ENCODE measurements at places on chromosomes 12 and 14. TPM values are rescaled to one million over a fixed set of nuclear protein-coding genes. Genes with fewer than 3 reads are reported as not detected.

DNA sequence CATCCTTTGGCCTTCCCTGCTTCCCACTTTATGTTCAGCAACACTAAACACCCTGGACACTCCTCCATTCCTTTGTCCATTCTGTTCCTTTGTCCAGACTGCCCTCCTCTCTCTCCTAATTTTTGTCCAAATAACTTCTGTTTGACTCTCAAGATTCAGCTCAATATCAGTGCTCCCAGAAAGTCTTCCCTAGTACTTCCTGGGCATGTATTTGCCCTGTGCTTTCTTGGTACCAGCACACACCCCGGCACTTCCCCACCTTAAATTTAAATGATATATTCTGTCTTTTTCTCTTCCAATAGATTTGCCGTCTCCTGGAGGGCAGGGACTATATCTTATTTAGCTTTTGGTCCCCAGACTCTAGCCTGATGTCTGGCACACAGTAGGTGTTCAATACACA is 6.5 kb upstream of the APOLD1 start:
- no peak for DNase-seq

DNA sequence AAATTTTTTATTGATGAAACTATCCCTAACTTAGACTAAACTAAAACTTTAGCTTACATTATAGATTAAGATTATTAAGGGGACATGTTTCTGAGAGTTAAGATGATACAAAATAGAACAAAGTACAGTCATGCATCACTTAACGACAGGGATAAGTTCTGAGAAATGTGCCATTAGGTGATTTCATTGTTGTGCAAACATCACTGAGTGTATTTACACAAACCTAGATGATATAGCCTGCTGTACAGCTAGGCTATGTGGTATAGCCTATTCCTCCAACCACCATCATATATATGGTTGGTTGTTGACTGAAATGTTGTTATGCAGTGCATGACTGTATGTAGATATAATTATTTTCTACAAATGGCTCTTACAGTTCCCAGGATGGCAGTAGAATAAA is 46.5 kb downstream of the ATP6V1D start:
- no peak for DNase-seq

The FOS gene
- 549 TPM for total RNA-seq

GRCh38 chr14:58914279-58914855 is 274.1 kb upstream of the DAAM1 start:
- no peak for DNase-seq

GRCh38 chr12:12551115-12551514 is 11.5 kb downstream of the DUSP16 start:
- DNase-seq: no peak

- DNase-seq: peak; percentile 90
Measured at GRCh38 chr14:63852817-63853731, at the start of gene SYNE2. SYNE2 (plus strand) TSS chr14:63853004; CDS start chr14:63909149, 56,145 bp downstream.

- DNase-seq: no peak
Measured at GRCh38 chr12:112833267-112833666, 41.7 kb downstream of the RPH3A start.

DNA sequence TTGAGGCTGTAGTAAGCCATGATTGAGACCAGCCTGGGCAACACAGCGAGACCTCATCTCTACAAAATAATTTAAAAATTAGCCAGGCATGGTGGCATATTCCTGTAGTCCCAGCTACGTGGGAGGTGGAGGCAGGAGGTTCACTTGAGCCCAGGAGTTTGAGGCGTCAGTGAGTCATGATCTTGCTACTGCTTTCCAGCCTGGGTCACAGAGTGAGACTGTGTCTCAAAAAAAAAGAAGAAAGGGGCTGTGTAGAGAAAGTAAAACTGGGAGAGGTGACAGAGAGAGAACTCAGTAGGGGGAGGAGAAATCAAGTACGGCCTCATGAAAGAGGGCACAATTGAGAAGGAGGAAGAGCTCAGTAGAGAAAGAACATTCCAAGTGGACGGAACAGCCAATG is 12.4 kb downstream of the TECPR2 start:
- no peak for DNase-seq

The GPR68 gene
- not detected for total RNA-seq

DNA sequence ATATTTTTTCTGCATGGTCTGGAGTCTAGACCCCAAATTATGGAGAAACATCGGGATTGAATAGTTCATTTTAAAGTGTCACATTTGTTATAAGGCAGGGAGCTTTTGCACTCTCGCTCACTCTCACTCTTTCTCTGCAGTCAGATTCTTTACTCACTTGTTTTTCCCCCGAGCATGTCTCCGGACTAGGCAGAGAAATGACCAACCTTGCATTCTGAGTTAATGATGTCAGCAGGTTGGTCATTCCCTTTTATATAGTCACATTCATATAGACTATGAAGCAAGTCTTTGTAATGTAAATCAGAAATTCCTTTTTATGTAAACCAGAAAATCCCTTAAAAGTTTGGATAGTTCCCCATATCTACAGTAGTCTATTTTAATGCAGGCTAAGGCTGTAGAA is 4.1 kb downstream of the C12orf75 start:
- DNase-seq: no peak

The NFE2 gene
- total RNA-seq: 0.63 TPM

GRCh38 chr12:66851134-66851533 is 172.3 kb upstream of the GRIP1 start:
- DNase-seq: no peak

DNA sequence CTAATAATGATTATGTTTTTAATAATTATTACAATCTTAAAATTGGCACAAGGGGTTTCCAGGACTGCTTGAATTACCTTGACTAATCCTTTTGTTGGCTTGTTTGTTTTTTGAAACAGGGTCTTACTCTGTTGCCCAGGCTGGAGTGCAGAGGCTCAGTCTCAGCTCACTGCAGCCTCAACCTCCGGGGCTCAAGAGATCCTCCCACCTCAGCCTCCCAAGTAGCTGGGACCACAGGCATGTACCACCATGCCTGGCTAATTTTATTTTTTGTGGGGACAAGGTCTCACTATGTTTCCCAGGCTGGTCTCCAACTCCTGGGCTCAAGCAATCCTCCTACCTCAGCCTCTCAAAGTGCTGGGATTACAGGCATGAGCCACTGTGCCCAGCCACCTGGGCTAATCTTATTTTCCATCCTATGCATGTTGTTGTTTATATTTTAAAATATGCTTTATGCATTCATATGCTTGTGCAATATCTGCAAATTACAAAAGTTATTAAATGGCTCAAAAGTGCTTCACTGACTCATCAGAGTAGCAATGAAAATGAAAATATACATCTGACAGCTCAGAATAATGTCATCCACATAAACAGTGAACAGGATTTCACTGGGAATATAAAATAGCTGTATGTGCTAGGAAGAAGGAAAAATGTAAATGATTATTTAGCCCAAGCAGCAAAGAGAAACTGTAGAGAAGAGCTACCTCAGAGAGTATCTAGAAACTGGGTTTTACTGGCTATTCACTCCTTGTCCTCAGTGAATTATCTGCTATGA is 24.8 kb upstream of the PLEKHG6 start:
- no peak for DNase-seq

The SPIC gene
- total RNA-seq: not detected

The CCDC198 gene
- total RNA-seq: not detected

GRCh38 chr14:32588448-32589320 is 259.6 kb downstream of the AKAP6 start:
- DNase-seq: no peak

DNA sequence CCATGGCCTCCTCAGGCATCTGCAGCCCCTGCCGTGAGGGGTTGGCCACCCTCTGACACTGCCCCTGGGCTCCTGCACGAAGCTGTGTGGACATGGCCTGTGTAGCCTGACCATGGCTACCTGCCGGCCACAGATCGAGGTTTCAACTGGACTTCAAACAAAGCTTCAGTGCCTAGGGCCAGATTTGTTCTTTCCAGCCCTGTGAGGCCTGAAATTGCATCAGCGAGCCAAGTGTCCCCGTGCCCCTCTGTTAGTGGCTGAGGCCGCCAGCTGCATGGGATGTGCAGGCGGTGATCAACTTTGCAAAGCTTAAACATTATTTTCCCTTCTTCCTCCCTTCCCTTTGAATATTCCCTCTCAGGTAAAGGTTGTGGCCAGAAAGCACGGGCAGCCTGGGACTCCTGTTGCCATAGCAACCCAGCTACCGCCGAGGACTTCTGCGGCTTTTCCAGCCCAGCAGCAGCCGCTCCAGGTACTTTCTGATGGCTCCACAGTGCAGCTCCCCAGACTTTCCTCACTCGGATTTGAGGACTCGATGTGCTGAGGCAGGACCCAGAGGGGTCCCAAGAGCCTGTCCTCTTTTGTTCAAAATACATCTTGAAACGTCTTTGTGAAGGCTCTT is 35.8 kb downstream of the DDX51 start:
- no peak for DNase-seq

The KERA gene
- total RNA-seq: not detected

DNA sequence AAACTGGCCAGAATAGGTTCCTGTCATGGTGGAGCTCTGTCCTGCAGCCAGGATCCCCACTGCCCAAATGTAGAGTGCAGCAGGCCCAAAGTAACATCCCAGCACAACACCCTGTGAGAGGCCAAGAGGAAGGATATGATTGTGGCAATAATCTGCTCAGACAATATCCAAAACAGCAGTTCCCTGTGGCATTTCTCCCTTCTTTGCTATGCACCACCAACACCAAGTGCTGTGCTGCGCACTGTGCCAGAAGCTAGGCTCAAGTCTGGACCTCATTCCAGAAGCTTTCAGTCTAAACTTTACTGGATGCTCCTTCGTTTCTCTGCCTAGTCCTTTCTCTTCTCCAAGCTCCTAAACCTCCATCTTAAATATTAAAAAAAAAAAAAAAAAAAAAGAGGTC is 33.4 kb downstream of the SLC11A2 start:
- no peak for DNase-seq

GRCh38 chr12:100326208-100326607 is 30.7 kb upstream of the SLC17A8 start:
- no peak for DNase-seq

GRCh38 chr12:10941916-10942607 is 3.0 kb upstream of the TAS2R14 start:
- no peak for DNase-seq

The CLEC14A gene
- total RNA-seq: 31.3 TPM

The PARP11 gene
- total RNA-seq: 10.5 TPM

- DNase-seq: no peak
Measured at GRCh38 chr12:84046859-84047258, 865.7 kb downstream of the SLC6A15 start.

The FZD10 gene
- total RNA-seq: 0.11 TPM

DNA sequence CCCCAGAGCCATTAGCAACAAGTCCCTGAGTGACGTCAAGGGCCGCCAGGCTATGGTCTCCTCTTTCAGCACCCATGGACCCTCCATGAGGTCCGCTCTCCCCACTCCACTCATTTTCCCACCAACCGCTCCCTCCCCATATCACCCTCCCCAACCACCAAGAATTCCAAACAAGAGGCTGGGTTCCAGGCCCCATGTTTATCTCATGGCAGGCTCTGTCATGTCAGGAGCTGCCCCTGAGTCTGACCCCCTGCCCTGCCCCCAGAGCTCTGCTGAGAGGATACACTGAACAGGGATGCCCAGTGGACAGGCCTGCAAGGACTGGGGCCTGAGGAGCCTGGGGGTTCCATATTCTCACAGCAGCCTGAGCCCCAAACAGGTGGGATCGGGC is 21.6 kb upstream of the SMUG1 start:
- no peak for DNase-seq

GRCh38 chr14:102252834-102253801 is 51.8 kb downstream of the MOK start:
- DNase-seq: peak; percentile 54

The RNASE1 gene
- 654 TPM for total RNA-seq

DNA sequence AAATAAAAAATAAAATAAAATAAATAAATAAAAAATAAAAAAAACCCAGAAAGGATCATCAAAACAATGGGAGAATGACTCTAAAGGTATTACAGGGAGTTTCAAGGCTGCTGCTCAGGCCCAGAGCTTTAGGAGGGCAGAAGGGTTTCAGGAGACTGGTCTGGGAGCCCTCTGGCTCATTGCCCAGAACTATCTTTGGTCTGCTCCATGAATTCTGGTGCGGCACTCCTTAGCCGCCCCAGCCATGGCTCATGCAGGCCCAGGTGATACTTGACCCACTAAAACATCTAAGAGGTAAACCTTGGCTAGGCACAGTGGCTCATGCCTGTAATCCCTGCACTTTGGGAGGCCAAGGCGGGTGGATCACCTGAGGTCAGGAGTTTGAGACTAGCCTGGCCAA is 14.7 kb upstream of the TMED10 start:
- peak; percentile 40 for DNase-seq

DNA sequence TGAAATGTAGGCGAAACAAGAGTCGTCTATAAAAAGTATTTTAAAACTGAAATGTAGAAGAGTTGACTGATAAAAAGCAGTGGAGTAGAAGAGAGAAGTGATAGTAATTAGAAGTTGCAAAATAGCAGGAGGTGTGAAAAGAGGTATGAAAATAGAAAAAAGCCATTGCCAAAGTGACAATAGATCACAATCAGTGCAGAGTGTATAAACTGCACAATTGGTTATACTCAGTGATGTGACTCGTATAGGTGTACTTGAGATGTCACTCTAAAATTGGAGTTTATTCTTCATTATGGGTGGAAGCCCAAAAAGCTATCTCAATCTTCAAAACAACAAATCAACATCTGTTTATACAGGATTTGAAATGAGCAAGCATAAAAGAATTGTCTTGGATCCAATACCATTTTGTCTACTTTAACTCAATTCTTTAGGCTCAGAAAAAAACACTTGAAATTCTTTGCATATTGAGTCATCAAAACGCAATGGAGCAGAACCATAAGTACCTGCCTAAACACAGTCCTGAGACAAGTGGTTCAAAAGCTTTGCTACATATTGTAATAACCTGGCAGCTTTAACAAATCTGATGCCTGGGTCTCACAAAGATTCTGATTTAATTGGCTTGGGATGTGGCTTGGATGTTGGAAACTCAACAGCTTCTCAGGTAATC is 8.8 kb downstream of the IKBIP start:
- DNase-seq: no peak

DNA sequence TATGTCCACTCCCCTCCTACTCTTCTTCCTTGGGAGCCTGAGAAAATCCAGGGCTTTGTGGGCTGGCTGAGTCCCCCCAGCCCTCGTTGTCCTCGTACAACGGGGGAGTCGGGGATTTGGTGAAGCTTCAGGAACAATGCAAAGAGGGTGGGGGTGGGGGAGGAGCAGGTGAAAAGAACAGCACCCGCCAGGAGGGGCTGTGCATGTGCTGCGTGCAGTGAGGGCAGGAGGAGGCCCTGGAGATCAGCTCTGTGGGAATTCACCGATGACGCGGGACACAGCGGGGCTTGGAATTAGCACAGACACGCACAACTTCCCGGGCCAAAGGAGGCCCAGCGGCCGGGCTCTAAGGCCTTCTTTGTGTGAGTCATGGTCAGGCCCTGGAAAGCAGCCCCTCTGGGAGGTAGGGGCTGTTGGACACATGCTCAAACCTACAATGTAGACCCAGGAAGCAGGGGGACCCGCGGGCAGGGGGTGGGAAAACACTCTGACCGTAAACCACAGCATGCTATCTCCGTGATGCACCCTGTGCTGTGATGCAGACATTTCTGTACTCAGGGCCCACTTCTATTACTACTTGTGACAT is 32.8 kb downstream of the RBM19 start:
- DNase-seq: no peak

The ST8SIA1 gene
- 5.1 TPM for total RNA-seq

The KLRG1 gene
- 2.6 TPM for total RNA-seq

GRCh38 chr12:52335598-52336262 is 14.5 kb upstream of the KRT83 start:
- DNase-seq: no peak

The SYT1 gene
- 0.12 TPM for total RNA-seq

Measured in heart left ventricle (tissue), 16 donors.